ENCODE measurements at places on chromosomes 2 and 18.

DNA sequence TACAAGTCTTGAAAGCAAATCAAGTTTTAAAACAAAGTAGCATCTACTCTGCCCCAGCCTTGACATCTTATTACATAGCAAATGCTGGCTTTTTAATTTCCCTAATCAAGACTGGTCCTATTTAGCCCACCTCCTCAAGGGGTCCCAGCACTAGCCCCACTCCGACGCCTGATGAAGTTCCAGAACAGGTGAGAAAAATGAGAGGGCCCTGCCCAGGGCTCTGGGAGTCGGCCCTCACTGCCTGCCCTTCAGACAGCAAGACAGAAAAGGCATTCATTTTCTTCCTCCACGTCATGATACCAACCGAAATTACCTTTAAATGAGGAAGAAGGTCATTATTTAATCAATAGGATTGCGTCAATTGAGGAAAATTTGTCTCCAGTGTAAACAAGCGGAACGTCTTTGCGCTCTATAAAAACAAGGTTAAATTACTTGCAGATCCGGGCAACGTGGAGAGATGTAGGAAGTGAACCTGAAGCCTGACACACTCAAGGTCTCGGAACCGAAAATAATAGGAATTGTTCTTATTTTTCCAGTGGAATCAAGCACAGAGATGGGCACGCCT lies 170.6 kb upstream of the PKDCC start:
- no peak for DNase-seq

GRCh38 chr2:71578767-71579342 lies 125.5 kb downstream of the DYSF start:
- no peak for DNase-seq

DNA sequence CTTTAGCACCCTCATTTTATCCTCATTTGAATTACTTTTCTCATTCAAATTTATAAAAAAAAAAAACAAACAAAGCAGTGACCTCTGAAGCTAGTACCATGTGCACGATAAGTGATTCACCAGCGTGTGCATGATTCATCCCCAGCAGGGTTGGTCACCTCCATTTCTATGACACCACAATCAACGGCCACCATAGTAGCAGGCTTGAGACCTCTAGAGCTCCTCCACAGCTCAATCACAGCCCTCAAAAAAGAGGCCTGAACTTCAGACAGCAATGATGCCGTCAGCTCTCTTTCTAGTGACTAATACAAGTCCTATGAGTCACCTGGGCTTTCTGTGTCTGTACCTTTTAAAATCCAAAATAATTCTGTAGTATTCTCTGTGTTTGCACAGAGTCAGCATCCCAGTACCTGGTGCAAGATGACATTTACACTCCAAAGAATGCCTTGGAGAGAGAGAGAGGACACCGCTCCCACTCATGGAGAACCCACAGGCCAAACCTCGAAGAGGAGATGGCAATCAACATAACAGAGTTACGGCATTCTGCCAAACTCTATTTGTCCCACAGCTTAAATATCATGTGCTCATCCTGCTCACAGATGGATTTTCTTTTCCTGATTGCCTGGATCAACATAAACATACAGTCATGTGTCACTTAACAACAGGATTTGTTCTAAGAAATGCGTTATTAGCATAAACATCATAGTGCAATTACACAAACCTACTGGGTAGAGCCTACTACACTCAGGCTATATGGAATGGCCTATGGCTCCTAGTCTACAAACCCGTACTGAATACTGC lies 58.7 kb downstream of the L3MBTL4 start:
- no peak for DNase-seq

GRCh38 chr2:233422050-233422639 lies 67.9 kb downstream of the DGKD start:
- peak; percentile 35 for DNase-seq

- no peak for DNase-seq
These were observed 573 bp downstream of the IGFBP2 start for GRCh38 chr2:216633616-216634369.

DNA sequence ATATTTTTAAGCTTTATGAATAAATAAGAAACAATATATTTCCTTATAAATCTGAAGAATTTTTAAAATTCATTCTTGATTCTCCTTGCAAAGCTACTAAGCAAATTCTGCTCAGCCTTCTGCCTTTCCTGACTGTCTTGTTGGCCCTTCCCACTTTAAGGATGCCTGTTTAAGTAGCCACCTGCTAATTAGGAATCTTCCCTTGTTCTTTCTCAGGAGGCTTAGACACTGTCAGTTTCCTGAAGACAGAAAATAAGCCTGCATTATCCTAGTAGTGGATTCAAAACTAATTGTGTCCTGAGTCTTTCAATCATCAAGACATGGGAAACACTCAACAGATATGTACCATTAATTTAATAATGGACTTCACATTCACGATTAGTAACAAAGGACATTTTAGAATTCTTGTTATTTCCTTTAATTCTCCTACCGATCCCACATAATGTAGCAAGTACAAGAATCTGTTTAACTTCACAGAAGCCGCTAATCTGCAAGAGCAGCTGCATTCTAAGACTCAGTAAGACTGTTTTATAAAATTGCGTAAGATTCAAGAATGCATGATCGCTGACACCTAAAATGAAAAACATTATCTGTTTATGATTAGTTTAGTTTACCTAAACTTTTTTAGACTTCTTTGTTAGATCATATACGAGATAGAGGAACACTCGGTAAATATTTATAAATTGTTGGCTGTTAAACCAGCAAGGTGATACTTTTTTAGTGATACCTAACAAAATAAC lies 445.4 kb upstream of the DSEL start:
- DNase-seq, result no peak

DNA sequence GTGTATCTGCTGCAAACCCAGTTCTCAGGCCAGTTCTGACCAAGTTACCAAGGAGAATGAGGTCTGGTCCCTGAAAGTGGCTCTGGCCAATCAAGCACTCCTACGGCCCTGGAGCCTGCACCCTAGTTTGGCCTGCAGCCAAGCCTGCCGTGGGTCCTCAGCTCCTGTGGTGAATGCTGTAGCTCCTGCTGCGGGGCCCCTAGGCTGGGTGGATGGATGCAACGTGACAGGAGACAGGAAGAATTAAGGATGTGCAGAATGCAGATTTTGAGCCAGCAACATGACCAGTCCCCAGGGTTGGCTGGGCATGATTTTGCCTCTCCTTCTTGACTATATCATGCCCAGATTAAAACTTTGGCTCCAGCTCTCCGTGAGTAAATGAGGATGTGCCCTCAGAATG lies 97.2 kb downstream of the SMAD7 start:
- DNase-seq, result no peak

GRCh38 chr18:73043611-73044010 lies 175.8 kb upstream of the NETO1 start:
- DNase-seq, result no peak

DNA sequence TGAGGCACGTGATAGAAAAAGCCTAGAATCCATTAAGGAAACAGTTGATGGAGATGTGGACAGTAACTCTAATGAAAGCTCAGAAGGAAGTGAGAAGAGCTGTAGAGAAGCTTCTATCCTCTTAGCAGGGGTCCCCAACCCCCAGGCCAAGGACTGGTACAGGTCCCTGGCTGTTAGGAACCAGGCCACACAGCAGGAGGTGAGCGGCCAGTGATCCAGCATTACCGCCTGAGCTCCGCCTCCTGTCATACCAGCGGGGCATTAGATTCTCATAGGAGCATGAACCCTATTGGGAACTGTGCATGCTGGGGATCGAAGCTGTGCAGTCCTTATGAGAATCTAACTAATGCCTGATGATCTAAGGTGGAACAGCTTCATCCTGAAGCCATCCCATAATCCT lies 8.7 kb upstream of the IMP4 start:
- no peak for DNase-seq

DNA sequence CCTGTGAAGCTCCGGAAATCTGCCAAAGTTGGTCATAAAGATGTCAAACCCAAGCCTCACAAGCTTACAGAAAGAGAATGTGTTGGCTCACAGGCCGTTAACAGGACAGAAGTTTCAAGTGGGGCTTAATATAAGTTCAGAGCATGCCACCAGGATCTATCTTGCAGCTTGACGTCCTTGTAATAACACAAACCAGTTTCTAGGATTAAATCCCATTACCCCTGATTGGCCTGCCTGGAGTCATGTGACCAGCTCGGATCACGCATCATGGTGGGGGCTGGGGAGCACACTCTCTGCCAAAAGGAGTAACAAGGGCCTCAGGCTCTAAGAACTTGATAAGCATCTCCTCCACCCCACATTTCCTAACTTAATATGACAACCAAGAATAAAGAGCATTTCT lies 38.9 kb upstream of the SCG2 start:
- DNase-seq, result no peak

Measured in CD8-positive, alpha-beta T cell (primary cell).